ENCODE measurements at places on chromosomes 7 and 10.
A peak's percentile ranks its signal among the peaks of the same experiment; 100 is the strongest.

DNA sequence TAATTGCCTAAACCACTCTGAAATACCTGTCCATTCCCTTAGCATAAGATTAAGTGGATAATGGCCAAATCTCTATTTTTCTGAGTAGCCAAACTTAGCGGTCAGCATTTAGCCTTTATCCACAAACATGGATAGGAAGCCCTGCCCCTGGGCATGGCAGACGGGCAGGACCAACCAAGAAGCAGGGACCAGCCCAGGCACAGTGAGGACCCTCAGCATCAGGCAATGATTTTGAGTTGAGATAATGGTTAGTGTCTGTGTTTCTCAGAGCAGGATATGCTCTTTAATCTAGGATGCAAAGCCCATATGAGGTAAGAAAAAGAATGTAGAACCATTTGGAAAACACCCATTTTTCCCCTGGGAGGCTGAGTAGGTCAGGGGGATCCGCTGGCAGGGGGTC lies 131.7 kb downstream of the DPP6 start:
- H3K36me3 ChIP-seq, result no peaks in the 10 kb centered on the region
- H3K27ac ChIP-seq, result no peak overlapping the region
- no peaks in the 10 kb centered on the region for H3K27me3 ChIP-seq
- no peak overlapping the region for H3K4me3 ChIP-seq

DNA sequence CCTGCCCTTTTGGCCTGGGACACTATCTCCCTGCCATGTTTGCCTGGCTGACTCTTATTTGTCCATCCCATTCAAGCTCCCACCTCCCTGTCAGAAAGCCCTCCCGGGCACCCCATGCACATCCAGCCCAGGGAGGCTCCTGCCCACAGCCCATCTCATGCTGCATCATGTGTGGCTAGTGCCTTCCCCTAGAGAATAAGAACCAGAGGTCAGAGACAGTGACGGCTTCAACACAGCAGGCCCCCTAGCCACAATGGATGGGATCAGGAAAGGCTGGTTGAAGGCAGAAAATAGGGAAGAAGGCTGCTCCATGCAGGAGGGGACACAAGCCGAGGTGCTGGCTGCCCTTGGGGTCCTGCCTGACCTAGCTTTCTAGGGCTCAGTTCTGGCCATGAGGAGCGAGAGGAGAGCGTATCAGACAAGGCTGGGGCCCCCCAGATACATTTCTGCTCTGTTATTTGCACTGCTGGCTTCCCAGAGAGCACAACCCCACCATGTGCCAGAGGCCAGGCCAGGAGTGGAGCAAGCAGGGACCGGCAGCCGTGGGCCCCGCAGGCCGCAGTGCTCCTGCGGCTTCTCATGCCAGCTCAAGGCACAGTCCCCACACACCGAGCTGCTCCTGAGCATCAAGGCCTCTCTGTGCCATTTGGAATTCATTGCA lies 161.1 kb upstream of the ZMIZ1 start:
- H3K4me1 ChIP-seq, result peaks cover 7% of the 10 kb centered on the region
- H3K27me3 ChIP-seq, result no peaks in the 10 kb centered on the region
- DNase-seq, result no peak
- no peak overlapping the region for H3K4me3 ChIP-seq
- H3K36me3 ChIP-seq, result no peaks in the 10 kb centered on the region

- H3K27me3 ChIP-seq, result no peaks in the 10 kb centered on the region
- no peak overlapping the region for H3K4me3 ChIP-seq
- H3K27ac ChIP-seq, result no peak overlapping the region
- DNase-seq, result no peak
Measured at GRCh38 chr7:154373956-154374355, 321.8 kb downstream of the DPP6 start.

DNA sequence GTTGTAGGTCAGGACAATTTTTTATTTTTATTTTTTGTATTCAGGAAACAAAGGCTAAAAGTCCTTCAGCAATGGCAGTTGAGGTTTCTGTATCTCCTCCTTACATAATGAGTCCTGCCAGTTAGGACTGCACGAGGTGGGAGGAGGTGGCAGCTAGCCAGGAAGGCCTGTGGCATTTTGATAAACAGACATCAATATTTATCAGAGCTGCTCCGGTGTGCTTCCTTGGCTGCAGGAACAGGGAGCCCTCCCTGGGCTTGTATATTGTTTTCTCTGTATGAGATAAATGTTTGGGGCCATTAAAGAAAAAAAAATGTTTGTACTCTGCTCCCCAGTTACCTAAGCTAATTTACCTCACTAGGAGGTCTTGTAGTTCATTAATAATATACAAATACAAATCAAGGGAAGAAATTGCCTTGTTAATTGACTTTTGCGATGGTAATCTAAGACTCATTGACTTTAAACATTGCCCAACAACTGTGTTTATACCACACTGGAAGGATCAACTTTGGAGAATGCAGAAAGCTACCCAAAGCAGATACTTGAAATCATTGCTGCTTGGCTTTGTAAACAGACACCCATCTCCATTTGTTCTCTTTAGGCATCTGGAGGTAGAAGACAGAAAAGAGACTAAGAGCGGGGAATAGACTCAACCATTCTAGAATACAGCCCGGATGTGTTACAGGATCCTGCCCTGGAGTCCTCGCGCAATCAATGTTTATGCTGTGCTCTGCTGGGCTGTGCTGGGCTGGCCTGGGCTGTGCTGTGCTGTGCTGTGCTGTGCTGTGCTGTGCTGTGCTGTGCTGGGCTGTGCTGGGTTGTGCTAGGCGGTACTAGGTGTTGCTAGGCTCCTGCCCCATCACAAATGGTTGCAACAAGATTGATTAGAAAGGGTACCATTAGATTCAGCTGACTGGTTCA lies 36.5 kb upstream of the PDZD8 start:
- no peaks in the 10 kb centered on the region for H3K4me1 ChIP-seq
- H3K36me3 ChIP-seq, result no peaks in the 10 kb centered on the region
- no peaks in the 10 kb centered on the region for H3K27me3 ChIP-seq
- H3K4me3 ChIP-seq, result no peak overlapping the region
- no peak overlapping the region for H3K27ac ChIP-seq

DNA sequence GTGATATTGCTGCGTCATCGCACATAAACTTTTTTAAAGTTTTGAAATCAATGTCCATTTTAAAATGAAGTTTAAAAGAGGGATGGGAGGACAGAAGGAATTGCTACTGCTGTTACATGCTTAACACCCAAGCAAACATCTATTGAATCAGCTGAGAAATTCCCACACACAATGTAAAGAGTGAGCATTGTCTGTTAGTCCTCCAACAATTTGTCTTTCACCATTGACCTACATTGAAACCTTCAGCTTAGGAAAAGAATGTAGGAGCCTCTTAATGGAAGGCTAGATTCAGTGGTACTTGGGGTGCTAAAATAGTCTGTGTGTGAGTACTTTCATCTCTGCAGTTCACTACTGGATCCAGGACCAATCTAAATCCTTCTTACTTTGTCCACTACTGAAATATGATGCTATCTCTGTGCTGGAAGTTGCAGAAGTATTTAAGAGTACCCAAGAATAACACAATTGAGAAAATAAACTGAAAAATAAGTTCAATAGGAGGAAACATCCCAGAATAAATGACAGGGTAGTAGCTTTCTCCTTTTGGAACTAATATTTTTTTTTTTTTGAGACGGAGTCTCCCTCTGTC lies 23.8 kb upstream of the FBXW4 start:
- H3K36me3 ChIP-seq, result no peaks in the 10 kb centered on the region
- no peaks in the 10 kb centered on the region for H3K4me1 ChIP-seq

- H3K36me3 ChIP-seq, result no peaks in the 10 kb centered on the region
- DNase-seq, result peak; percentile 48
- H3K27ac ChIP-seq, result peak overlapping the region; percentile 55
- no peaks in the 10 kb centered on the region for H3K27me3 ChIP-seq
- H3K4me3 ChIP-seq, result no peak overlapping the region
- H3K4me1 ChIP-seq, result peaks cover 10% of the 10 kb centered on the region
Measured at GRCh38 chr10:24331457-24331856, 122.5 kb downstream of the KIAA1217 start.

GRCh38 chr10:11655836-11656235 lies 44.4 kb upstream of the USP6NL start:
- H3K36me3 ChIP-seq, result no peaks in the 10 kb centered on the region
- H3K27ac ChIP-seq, result no peak overlapping the region
- H3K27me3 ChIP-seq, result no peaks in the 10 kb centered on the region
- H3K4me1 ChIP-seq, result no peaks in the 10 kb centered on the region
- no peak overlapping the region for H3K4me3 ChIP-seq

Data from pancreas (tissue), 10 donors.